ENCODE measurements at places on chromosomes 11 and 22. TPM values are rescaled to one million over a fixed set of nuclear protein-coding genes. Genes with fewer than 3 reads are reported as not detected.
A peak's percentile ranks its signal among the peaks of the same experiment; 100 is the strongest.

DNA sequence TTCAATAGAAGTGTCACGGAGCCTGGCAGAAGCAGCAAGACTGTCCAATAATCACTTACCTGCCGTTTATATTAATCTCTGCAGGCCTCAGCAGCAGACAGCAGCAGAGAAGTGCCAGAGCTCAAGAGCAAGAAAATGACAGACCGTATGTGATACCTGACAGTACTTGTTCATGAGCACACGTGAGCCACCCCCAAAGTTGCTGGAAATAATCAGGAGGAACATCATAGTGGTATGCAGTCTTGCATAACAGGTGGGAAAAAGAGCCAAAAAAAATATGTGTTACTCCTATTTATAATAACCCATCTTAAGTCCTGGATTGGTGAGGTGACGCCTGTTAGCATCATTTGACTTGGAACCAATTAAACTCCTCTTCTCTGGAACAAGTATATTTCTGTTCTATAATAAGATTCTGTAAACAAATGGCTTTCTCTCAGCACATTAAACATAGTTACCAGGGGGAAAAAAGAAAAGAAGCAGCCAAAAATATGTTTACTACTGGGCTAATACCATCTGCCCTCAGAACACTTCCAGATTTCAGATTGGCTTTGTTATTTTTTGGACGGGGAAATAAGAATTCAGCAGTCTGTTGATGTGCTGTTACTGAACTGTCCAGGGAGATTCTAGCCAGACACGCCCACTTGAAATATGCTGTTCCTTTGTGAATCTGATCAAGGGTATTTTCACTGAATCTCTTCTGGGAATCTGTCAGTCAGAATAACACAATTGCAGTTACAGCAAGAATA, 7.9 kb upstream of the SLN start:
- H3K27me3 ChIP-seq = no peaks in the 10 kb centered on the region
- no peaks in the 10 kb centered on the region for H3K4me1 ChIP-seq
- no peaks in the 10 kb centered on the region for H3K36me3 ChIP-seq
- no peak for DNase-seq

GRCh38 chr11:69425895-69426544, 55.4 kb upstream of the LINC01488 start:
- H3K36me3 ChIP-seq = no peaks in the 10 kb centered on the region
- no peaks in the 10 kb centered on the region for H3K27me3 ChIP-seq
- DNase-seq = no peak
- no peak overlapping the region for H3K27ac ChIP-seq
- no peaks in the 10 kb centered on the region for H3K4me1 ChIP-seq

GRCh38 chr11:66240781-66241136, 27.7 kb upstream of the RAB1B start:
- no peaks in the 10 kb centered on the region for H3K36me3 ChIP-seq
- no peaks in the 10 kb centered on the region for H3K4me1 ChIP-seq
- H3K27ac ChIP-seq = no peak overlapping the region
- no peaks in the 10 kb centered on the region for H3K27me3 ChIP-seq
- H3K4me3 ChIP-seq = no peak overlapping the region

DNA sequence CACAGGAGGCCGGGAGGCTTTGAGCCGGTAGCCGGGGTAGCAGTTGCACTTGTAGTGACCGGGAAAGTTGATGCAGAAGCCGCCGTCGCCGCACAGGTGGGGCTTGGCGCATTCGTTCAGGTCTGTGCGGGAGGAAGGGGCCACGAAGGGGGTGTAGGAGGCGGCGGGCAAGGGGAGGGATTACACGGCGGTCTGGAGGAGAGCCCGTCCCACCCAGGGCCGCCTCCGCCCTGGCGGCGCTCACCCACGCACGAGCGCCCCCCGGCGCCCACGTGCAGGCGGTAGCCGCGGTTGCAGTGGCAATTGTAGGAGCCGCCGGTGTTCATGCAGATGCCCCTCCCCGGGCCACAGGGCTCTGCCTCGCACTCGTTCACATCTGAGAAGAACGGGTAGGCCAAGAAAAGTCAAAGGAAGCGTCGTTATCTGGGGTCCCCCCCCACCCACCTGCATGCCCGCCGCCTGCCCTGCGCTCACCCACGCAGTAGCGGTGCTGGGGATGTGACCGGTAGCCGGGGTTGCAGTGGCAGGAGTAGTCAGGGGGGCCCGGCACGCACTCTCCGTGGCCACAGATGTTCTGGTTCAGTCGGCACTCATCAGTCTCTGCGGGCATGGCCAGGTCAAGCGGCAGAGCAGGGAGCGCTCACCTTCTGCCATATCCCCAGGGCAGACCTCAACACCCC, 10.6 kb downstream of the LTBP3 start:
- H3K36me3 ChIP-seq = no peaks in the 10 kb centered on the region
- H3K27ac ChIP-seq = no peak overlapping the region
- H3K4me3 ChIP-seq = no peak overlapping the region

GRCh38 chr11:116255321-116255953, 517.4 kb downstream of the BUD13 start:
- no peak for DNase-seq
- no peak overlapping the region for H3K27ac ChIP-seq
- no peaks in the 10 kb centered on the region for H3K4me1 ChIP-seq

DNA sequence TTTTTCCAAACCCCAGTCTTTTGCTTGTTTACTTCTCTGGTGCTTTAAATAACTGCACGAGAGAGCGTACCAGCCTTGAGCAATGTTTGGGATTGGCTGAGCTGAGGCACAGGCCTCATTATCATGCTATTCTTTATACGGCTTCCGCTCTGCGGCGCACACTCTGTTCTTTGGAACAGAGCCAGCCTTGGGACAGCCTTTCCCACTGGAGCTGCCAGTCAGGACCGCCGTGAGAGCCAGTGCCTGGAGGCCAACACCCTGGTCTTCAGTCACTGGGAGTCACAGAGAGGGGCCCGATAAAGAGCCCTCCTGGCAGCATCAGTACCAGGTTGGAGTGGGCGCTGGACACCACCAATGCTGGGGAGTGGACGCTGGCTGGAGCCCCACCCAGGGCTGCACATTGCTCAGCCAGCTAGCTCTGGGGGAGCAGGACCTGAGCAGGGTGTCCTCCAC, 125.6 kb downstream of the BCR start:
- H3K27me3 ChIP-seq = no peaks in the 10 kb centered on the region
- no peak overlapping the region for H3K4me3 ChIP-seq
- DNase-seq = no peak
- no peaks in the 10 kb centered on the region for H3K4me1 ChIP-seq
- peak overlapping the region; percentile 90 for H3K27ac ChIP-seq

DNA sequence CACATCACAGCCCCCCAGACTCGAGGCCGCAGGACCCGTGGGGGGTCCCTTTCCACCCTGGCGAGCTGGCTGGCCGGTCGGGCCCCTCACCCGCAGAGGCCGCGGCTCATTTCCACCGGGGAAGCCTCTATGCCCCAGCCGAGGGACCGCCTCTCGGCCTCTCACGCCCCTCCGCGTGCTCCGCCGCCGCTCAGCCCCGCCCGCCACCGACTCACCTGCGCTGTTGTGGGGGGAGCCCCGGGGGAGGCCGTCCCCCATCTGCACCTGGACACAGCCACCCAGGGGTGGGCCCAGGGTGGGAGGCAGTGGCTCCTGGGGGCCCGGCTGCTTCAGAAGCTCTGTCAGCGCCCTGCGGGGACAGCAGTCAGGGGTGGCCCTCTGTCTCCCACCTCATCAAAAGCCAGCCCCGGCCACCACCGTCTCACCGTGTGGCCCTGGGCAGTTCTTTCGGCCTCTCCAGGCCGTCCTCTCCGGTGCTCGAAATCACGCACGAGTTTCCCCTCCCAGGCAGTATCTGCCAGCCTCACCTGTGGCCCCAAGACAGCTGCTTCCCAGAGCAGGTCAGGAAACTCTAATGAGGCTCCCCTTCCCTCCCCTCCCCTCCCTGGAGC, 3.8 kb downstream of the SHISA8 start:
- peaks cover 10% of the 10 kb centered on the region for H3K4me1 ChIP-seq
- H3K27me3 ChIP-seq = peaks cover 22% of the 10 kb centered on the region
- H3K36me3 ChIP-seq = no peaks in the 10 kb centered on the region
- peak overlapping the region; percentile 29 for H3K4me3 ChIP-seq

DNA sequence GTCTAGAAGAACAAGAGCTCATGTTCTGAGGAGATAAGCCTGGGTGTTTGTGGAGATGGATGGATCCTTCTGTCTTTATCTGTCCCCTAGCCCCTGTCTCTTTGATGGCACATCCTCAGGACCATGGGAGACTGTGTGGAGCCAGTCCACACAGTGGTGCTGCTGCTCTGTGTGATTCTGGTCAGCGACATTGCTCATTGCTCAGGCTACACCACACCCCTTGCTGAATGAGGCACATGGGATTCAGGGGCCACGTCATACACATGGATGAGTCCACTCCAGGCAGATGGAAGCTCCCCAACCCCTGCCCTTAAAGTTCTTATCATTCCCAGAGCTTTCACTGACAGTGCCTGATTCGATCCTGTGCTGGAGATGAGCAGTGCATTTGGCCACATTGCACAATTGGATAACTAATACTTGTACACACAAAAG, 222.2 kb downstream of the NAV2 start:
- peak overlapping the region; percentile 10 for H3K27ac ChIP-seq
- no peaks in the 10 kb centered on the region for H3K36me3 ChIP-seq
- no peak for DNase-seq
- no peaks in the 10 kb centered on the region for H3K27me3 ChIP-seq
- peak overlapping the region; percentile 21 for H3K4me3 ChIP-seq

DNA sequence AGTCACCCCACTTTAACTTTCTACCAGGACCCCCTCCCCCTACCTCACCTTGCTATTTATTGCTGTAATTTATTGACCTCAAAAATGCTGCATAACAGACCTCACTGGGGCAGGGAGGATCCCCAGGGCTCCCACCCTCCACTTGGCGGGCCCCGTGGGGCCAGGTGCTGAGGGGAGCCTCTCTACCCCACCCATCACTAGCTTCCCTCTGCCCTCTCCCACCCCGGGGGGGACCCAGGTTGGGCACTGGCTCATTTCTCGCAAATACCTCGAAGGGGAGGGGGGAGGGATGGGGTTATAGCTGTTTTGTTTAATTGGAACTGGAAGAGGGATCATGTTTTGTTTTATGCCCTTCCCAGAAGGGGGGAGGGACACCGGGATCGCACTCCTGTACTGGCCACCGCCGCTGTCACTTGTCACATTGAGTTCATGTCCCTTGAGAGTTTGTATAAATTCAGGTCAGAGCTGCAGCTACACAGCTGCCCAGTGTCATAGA, 16.3 kb upstream of the TMEM191C start:
- H3K27me3 ChIP-seq = no peaks in the 10 kb centered on the region
- H3K4me3 ChIP-seq = no peak overlapping the region
- DNase-seq = peak; percentile 42
- H3K27ac ChIP-seq = no peak overlapping the region
- peaks cover 9% of the 10 kb centered on the region for H3K36me3 ChIP-seq

DNA sequence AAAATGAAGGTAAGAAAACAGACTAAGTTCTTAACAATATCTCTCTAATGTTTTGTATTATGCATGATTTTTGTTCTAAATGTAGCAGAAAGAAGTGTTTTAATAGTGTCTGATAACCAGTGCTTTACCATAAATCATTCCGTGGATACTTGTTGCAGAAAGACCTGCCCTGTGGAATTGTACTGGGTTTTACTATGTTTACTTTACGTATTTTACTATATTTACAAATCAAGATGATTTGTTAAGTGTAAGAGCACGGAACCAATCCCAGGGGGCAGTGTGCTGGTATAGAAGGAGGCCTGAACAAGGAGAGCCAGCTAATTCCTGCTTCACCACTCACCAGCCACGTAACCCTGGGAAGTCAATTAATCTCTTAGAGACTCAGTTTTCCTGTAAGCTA, 1.4 kb downstream of the HTR3B start:
- H3K4me1 ChIP-seq = no peaks in the 10 kb centered on the region
- no peak overlapping the region for H3K27ac ChIP-seq
- H3K36me3 ChIP-seq = no peaks in the 10 kb centered on the region
- DNase-seq = no peak
- no peaks in the 10 kb centered on the region for H3K27me3 ChIP-seq

- no peak overlapping the region for H3K4me3 ChIP-seq
- no peak overlapping the region for H3K27ac ChIP-seq
- peaks cover 24% of the 10 kb centered on the region for H3K27me3 ChIP-seq
- no peaks in the 10 kb centered on the region for H3K36me3 ChIP-seq
Observed at GRCh38 chr11:132405728-132406127, 1035.3 kb downstream of the NTM start.

GRCh38 chr22:37275134-37275533, 7.2 kb upstream of the CYTH4 start:
- no peaks in the 10 kb centered on the region for H3K4me1 ChIP-seq
- H3K36me3 ChIP-seq = no peaks in the 10 kb centered on the region
- no peak for DNase-seq
- H3K4me3 ChIP-seq = no peak overlapping the region
- H3K27ac ChIP-seq = no peak overlapping the region
- no peaks in the 10 kb centered on the region for H3K27me3 ChIP-seq

C11orf42 gene
- total RNA-seq = not detected

ARHGAP32 gene
- 19.8 TPM for total RNA-seq

SLC22A12 gene
- total RNA-seq = not detected

MYO7A gene
- total RNA-seq = 4.5 TPM

All from breast epithelium (tissue), 4 donors.